ENCODE measurements at places on chromosomes 7 and 10.

DNA sequence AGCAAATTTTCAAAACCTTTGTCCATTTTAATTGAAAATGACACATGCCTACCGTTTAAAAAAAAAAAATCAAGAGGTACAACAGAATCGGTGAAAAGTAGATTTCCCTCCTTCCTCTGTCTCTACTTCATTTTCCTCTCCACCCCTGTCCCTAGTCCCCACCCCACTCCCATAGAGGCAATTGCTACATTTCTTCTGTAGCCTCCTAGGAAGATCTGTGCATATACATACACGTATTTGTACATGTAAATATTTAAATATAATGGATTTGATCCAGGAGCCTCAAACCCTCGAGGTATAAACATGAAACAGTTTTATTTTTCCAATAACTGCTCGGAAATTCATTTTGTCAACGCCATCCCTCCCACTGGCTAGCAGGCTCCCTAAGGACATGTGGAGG lies 14.1 kb upstream of the SLC29A3 start:
- no peak for DNase-seq

GRCh38 chr10:110502851-110503301 lies 5.2 kb downstream of the DUSP5 start:
- no peak for DNase-seq

GRCh38 chr10:70074165-70074564 lies 21.5 kb downstream of the MACROH2A2 start:
- no peak for DNase-seq

DNA sequence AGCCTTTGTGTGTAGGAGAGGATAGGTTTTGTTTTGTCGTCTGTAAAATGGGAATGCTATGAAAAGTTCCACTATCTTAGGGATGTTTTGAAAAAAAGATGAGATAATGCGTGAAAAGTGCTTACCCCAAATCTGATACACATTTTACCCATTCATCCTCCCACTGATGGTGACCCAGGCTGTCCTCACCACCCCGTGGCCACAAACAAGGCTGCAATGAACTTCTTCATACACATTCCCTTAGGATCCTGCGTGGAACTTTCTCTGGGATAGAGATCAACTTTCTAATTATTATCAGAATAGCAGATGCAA lies 399 bp upstream of the OGDHL start:
- no peak for DNase-seq

- no peak for DNase-seq
Observed at GRCh38 chr7:93873998-93874574, 16.5 kb downstream of the TFPI2 start.

DNA sequence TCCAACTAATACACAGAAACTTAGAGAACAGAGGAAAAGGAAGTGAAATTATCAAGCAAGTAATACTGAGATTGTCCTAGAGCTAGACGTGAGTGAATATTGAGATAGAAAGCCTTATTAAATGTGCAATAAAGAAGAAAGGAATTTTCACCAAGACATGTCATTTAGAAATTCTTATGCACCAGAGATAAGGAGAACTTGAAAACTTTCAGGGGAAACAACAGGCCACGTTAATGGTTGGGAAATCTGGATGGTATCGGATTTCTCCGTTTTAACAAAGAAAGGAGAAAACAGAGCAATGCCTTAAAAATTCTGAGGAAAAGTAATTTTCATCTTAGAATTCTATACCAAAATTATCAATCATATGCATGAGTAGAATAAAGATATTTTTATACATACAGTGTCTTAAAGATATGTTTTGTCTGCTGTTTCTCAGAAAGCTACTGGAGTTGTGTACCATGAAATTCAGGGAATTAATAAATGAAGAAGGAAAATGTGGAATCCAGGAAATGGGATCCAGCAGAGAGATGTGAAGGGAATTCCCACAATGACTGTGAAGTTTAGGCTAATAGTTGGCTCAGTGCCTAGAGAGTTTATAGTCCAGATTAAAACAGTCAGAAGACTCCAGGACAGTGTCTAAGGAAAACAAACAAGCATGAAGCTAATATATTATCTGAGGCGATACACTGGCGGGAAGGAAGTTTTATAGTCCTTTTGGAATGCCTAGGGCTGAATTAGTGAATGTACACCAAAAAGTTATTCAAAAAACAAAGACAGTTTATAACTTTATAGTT lies 159.5 kb downstream of the PPP1R9A start:
- DNase-seq, result no peak
